ENCODE measurements at places on chromosomes 3 and 15. TPM values are rescaled to one million over a fixed set of nuclear protein-coding genes. Genes with fewer than 3 reads are reported as not detected.

PP2D1 gene
- not detected for total RNA-seq

GANC gene
- 31.0 TPM for total RNA-seq

TRAT1 gene
- total RNA-seq, result not detected

CCR9 gene
- not detected for total RNA-seq

SMCO1 gene
- not detected for total RNA-seq

AGBL1 gene
- not detected for total RNA-seq

SPTBN5 gene
- 0.29 TPM for total RNA-seq

TRIM42 gene
- total RNA-seq, result not detected

C3orf52 gene
- 1.5 TPM for total RNA-seq

FOXL2NB gene
- total RNA-seq, result not detected

STRIT1 gene
- not detected for total RNA-seq

IMPG2 gene
- 0.33 TPM for total RNA-seq

AQP9 gene
- total RNA-seq, result not detected

CLDN18 gene
- under 0.01 TPM for total RNA-seq

BHLHE40 gene
- 22.7 TPM for total RNA-seq

GOLGA6L7 gene
- not detected for total RNA-seq

SCN11A gene
- total RNA-seq, result under 0.01 TPM

ANKRD34C gene
- not detected for total RNA-seq

PARP9 gene
- total RNA-seq, result 29.9 TPM

IL17RD gene
- 8.9 TPM for total RNA-seq

SCG3 gene
- not detected for total RNA-seq

NRROS gene
- total RNA-seq, result 0.58 TPM

MAP6D1 gene
- total RNA-seq, result 1.9 TPM

CCR4 gene
- not detected for total RNA-seq

VWA5B2 gene
- total RNA-seq, result not detected

GABRB3 gene
- 1.8 TPM for total RNA-seq

SERF2 gene
- 934 TPM for total RNA-seq

Data from smooth muscle cell of trachea (primary cell).